Stimulated activated CD8-positive, alpha-beta memory T cell treated with anti-CD3 and anti-CD28 coated beads, Interleukin-7, amount 100 ng/mL, for 1 hour (primary cell): ENCODE measurements at places on chromosomes 4 and X.

- DNase-seq, result no peak
These were observed 980.1 kb downstream of the FSTL5 start for GRCh38 chr4:161183729-161184128.

DNA sequence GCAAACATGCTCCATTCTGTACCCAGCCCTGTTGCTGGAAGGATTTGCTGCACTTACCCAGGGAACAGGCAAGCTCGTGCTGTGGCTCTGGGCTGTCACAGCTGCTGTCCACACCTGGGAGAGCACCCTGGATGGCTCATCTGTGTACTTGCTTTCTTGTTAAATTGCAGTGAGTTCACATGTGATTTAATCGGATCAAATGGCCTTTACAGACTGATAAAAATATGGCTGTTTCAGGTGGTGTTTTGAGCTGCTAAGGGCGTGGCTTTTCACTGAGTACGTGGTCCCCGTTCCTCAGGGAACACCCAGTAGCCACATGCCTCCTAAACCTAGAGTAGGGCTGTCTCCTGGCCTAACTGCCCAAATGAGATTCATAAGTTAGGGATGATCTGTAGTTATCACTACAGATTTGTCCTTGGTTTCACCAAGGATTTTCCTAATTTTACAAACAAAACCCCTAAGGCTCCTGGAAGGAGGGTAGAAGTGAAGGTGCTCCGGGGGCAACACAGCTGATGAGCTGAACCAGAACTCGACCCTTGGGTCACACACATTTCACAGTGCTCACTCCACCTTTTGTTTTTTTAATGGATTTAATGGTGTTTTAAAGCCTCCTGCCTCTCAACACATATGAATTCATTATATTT, 13.7 kb downstream of the KLKB1 start:
- no peak for DNase-seq

- no peak for DNase-seq
These were observed 87.0 kb downstream of the PHKA2 start for GRCh38 chrX:18896680-18897544.

DNA sequence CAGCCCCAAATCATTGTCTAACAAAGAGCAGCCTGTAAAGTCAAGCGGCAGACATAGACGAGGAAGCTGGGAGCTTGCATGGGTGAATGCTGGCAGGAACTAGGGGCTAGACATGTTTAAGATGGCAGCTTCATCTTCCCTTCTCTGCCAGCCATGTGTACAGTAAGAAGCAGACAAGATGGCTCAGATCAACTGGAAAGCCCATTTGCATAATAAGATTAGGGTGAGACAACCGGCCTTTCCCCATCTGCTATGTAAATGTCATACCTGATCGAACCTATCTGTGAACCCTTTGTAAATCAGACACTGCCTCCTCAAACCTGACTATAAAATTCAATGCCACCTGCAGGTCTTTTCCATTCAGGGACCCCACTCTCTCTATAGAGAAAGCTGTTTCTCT, 22.8 kb upstream of the HADH start:
- DNase-seq, result no peak

DNA sequence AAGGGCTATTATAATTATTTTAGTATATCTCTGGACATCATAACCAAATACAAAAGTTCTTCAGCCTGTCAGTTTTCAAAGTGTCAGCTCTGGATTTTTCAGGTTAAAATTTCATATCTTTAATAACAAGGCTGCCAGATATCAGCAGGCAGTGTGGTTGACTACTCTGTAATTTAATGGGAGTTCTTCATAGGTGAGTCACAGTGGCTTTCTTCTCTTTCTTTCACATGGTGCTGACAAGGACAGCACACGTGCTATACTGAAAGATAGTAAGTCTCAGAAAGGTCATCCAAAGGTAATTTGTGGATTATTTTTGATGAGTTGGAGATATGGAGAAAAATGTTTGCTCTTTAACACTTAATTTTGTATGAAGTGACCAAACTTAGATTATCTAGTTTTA, 43.2 kb downstream of the GALNT7 start:
- no peak for DNase-seq

DNA sequence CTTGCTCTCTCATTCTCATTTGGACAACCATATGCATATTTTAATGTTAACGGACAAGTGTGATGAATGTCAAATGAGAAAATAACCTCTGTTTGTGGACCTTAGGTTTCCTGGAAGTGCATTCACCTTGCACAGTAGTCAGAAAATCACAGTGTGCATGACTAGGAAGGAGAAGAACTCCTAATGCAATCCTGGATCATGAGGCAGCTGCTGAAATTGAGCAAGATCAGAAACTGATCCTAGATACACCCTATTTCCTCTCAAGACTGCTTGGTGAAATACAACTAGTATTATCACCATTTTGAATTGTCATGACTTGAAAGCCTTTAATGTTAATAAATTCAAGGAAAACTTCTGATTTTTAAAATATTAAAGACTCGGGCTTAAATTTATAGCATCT, 1148.9 kb downstream of the STIM2 start:
- no peak for DNase-seq
